ENCODE measurements at places on chromosomes 2 and 18. TPM values are rescaled to one million over a fixed set of nuclear protein-coding genes. Genes with fewer than 3 reads are reported as not detected.

SKOR2 gene
- not detected for total RNA-seq

- DNase-seq, result no peak
Measured at GRCh38 chr2:219057709-219058540, 2.8 kb downstream of the IHH start.

- no peak for DNase-seq
Measured at GRCh38 chr2:155308367-155309009, 610.0 kb downstream of the KCNJ3 start.

GRCh38 chr18:2316082-2316750 lies 255.1 kb downstream of the METTL4 start:
- no peak for DNase-seq

GRCh38 chr2:133072837-133073694 lies 403.1 kb upstream of the LYPD1 start:
- no peak for DNase-seq

DNA sequence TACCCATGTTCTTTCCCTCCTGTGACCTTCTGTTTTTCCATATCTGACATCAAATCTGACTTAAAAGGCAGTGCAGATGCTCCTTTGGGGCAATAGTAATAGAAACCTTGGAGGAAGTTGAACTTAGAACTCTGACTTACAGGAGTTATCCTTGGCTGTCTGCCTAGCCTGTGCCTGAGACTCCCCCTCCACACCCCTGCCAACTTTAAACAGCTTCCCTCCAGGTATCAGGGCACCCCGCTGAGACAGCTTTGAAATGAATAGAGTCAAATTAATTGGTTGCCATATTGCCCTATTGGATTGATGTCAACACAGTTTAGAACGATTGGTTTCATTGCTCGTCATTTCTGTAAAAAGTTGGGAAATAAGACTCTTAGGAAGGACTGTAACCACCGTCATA lies 322.0 kb downstream of the PRKCE start:
- no peak for DNase-seq
